Subcutaneous adipose tissue (tissue), 4 donors: ENCODE measurements at places on chromosomes 2 and 18. TPM values are rescaled to one million over a fixed set of nuclear protein-coding genes. Genes with fewer than 3 reads are reported as not detected.

Gene NGEF
- total RNA-seq = 0.17 TPM

Gene KCNF1
- not detected for total RNA-seq

Gene RALBP1
- 88.3 TPM for total RNA-seq

Gene OTOF
- total RNA-seq = 0.16 TPM

Gene CHRND
- total RNA-seq = not detected

Gene TRIM54
- total RNA-seq = not detected

Gene ZNF385B
- 0.51 TPM for total RNA-seq

Gene FLACC1
- 1.8 TPM for total RNA-seq

Gene SUMO1
- 62.2 TPM for total RNA-seq

Gene APOB
- 38.6 TPM for total RNA-seq

Gene LIPG
- not detected for total RNA-seq

Gene DPYSL5
- not detected for total RNA-seq

Gene NPAS2
- total RNA-seq = 7.3 TPM

Gene RUFY4
- 0.85 TPM for total RNA-seq

Gene TMEM178A
- total RNA-seq = 4.7 TPM

Gene CNTNAP5
- not detected for total RNA-seq

Gene IL1F10
- total RNA-seq = not detected

Gene ADGRF3
- total RNA-seq = not detected

Gene HOXD9
- total RNA-seq = 6.4 TPM

Gene BCL2
- total RNA-seq = 82.5 TPM

Gene SLC14A1
- total RNA-seq = 0.85 TPM

Gene SCN9A
- total RNA-seq = 18.5 TPM

Gene NYAP2
- total RNA-seq = not detected

Gene PPP1R1C
- total RNA-seq = 3.7 TPM

Gene FOXD4L1
- 0.17 TPM for total RNA-seq

Gene LINC00305
- not detected for total RNA-seq

Gene SFT2D3
- total RNA-seq = 5.8 TPM

Gene MREG
- 13.1 TPM for total RNA-seq

Gene UGT1A10
- total RNA-seq = not detected

Gene CDH19
- 0.85 TPM for total RNA-seq

Gene MCFD2
- 72.4 TPM for total RNA-seq

Gene UGT1A3
- not detected for total RNA-seq

Gene PRSS56
- total RNA-seq = not detected

Gene ANKRD62
- total RNA-seq = not detected

Gene KCNE4
- 2.9 TPM for total RNA-seq

Gene ASTL
- 0.34 TPM for total RNA-seq

Gene TUBB8B
- 0.75 TPM for total RNA-seq

Gene NCK2
- total RNA-seq = 26.8 TPM
